ENCODE measurements at places on chromosomes 6 and 20. TPM values are rescaled to one million over a fixed set of nuclear protein-coding genes. Genes with fewer than 3 reads are reported as not detected.
A peak's percentile ranks its signal among the peaks of the same experiment; 100 is the strongest.

Gene SLC26A8
- total RNA-seq = 0.06 TPM

DNA sequence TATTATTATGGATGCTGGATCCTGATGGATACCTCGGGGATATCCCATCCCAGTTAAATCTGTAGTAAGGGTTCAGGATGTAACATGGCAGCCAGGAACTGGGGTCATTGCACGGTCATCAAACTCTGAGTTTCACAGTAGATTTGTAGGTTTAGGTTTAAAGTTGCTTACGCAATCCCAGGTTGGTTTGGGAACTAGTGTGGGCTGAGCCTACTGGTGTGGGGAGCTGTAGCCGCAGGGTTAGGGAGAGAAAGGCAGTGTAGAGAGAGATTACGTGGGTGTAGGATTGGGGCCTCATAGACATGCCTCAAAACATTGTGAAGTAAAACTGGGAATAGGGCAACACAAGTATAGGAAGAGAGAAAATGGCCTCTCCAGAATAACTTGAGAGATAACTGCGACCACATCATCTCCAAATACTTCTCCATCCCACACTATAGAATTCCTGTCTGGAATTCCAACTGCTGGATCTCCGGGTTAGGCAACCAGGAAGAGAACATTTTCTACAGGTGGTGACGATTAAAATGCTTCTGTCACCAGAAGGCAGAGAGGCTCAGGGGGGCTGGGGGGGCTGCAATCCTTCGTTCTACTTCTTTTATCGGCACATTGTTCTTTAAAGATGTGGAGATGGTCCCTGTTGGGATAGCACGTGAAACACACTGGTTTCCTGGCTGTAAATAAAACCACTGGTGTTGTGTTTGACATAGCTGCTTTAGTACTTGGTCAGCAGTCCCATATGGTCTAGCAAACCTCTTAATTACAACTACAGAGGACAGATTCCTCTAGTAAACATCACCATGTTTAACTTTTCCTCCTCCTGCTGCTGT lies 44.9 kb upstream of the TMEM170B start:
- DNase-seq = no peak

DNA sequence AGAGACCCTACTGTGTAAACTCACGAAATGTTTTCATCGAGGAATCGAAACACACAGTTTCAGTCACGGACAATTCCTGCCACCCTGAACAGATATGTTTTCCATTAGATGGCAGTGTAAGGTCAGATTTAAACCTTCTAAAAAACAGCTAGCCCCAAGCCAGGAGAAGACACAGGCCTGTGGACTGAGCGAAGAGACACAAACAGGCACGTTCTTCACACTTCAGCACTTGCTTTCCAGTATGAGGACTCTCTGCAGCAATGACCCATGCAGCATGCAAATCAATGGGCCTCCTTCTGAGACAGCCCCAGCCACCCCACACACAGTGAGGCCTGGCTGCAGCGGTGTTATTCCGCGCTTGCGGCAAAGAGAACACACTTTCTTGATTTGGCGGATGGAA lies 31.9 kb downstream of the HUS1B start:
- no peak for DNase-seq

GRCh38 chr6:149082320-149082719 lies 235.2 kb upstream of the TAB2 start:
- DNase-seq = peak; percentile 76

DNA sequence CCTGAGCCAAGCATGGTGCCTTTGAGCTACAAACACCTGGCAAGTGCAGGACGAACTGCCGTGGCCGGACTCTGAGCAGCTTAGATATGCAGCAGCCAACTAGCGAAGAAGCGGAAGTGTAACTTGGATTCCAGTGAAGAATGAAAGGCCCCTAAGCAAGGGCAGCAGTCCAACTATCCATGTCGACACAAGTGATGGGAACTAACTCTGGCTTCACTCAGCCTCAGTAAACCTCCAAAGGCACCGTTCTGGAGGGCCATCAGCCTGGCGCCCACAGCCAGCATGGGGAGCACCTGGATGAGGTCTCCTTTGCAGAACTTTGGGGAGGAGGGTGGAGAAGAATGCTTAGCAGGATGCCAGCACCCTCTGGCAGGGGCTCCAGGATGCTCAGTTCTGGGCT lies 78.4 kb upstream of the MLN start:
- no peak for DNase-seq

DNA sequence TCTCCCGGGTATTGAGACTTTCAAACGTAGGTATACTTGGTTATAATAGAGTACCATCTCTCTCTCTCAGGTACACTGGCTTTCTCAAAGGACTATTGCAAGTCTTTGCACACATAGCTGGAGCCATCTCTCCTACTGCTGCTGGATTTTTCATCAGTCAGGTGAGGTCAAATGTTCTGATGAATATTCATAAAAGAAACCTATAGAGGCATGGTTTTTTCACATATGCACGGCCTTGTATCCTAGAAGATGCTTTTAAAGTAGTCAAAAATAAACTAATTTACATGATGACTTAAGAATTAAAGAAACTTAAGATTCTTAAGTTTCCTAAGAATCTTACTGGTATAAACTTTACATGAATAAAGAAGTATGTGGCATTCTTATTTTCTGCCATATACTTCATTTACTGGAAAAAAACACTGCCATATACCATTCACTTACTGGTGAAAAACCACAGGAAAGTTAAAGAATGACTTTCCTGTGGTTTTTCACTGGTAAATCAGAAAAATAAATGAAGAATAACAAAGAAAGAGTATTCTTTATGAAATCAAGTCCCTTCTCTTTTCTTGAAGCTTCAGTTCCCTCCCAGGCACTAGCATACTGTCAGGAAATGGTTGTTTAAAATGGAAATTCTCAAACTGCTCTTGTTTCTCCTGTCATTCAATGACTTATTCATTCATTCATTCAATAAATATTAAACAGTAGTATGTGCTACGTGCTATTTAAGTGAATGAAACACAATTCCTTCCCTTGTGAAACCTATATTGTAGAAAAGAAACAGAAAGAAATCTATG lies 23.5 kb downstream of the SLC17A4 start:
- DNase-seq = no peak

- DNase-seq = no peak
Measured at GRCh38 chr6:89797317-89797716, 22.3 kb downstream of the MDN1 start.
